CD14-positive monocyte (primary cell): ENCODE measurements at places on chromosomes 11 and 22.

- no peak for DNase-seq
Measured at GRCh38 chr11:93611836-93612677, 49.4 kb upstream of the CEP295 start.

- no peak for DNase-seq
Measured at GRCh38 chr11:44398266-44399030, 88.5 kb upstream of the ALX4 start.

GRCh38 chr11:113675003-113675561 is 31.0 kb downstream of the TMPRSS5 start:
- no peak for DNase-seq

GRCh38 chr11:61551634-61552033 is 29.2 kb downstream of the SYT7 start:
- no peak for DNase-seq

GRCh38 chr11:64998141-64998540 is 1.4 kb upstream of the BATF2 start:
- DNase-seq: no peak

DNA sequence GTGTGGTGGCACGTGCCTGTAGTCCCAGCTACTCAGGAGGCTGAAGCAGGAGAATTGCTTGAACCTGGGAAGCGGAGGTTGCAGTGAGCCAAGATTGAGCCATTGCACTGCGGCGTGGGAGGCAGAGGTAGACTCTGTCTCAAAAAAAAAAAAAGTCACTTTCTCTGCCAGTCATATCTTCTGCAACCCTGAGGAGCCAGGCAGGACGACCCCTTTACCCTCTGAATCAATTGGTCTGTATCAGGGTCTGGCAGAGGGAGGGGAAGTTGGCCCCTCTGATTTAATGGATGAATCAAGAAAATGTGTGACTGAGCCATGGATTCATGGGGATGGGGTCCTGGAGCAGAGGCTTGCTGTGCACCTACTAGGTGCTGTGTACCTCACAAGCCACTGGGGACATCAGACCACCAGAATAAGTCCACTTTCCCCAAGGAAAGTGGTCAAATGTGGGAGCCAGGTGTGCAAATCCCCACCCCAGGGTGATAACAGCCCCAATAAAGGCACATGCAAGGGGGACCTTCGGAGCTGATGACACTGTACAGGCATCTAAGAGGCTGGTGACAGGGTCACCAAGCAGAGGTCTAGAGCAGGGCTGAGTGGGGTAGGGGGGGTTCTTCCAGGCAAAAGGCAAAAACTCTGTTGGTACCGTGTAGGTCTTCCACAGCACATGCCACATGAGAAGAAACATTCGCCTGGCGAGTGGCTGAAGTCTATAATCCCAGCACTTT is 29.0 kb downstream of the TXN2 start:
- no peak for DNase-seq

- DNase-seq: no peak
Measured at GRCh38 chr11:35009191-35009943, 92.9 kb downstream of the PDHX start.
